Bronchial epithelial cell (primary cell): ENCODE measurements at places on chromosomes 7 and 10.

GRCh38 chr10:110967009-110967630 lies 47.7 kb downstream of the SHOC2 start:
- no peak for DNase-seq

DNA sequence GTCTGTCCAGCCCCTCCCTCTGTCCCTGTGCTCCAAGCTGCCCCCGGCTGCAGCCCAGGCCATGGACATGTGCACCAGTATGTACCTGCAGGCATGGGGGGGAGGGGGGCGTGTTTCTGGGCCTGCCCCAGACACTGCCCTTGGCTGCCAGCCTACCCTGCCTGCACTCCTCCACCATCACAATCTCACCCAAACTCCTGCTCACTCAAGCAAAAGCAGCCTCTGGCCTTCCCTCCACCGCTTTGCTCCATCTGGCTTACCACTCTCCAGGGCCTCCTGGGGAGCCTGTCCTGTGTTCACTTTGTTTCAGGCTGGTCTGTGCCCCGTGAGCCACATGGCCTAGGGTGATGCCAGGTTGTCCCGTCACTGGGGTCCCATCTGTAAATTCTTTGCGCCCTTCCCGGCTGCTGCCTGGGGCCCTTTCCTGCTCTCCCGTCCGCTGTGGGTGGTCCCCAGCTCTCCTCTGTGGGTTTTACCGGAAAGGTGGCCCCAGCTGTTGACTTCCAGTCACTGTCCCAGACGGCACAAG lies 33.3 kb upstream of the PPIF start:
- no peak for DNase-seq

DNA sequence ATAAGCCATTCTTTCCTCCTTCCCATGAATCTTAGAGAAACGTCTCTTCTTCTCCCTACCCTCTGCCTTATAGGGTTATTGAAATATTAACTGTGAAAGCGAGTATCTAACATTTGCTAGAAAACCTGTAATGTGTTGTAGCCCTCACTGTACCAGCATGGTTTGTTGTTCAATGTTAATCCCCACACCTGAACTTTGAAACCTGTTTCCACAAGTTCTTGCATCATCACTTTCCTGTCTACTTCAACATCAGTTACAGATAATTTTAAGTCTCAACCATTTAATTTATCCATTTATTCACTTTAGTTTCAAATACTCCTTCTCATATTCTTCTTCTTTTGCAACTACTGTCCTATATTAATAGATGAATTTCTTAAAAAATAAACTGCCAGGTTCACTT lies 148.2 kb downstream of the ETV1 start:
- DNase-seq: no peak

GRCh38 chr7:17434191-17434590 lies 135.7 kb downstream of the AHR start:
- no peak for DNase-seq

- peak; percentile 88 for DNase-seq
These were observed 308.4 kb downstream of the BICC1 start for GRCh38 chr10:58820861-58821751.
